Hematopoietic multipotent progenitor cell treated with erythropoietin and hydrocortisone succinate and interleukin-3 and kit ligand, for 15 days (in vitro differentiated cells): ENCODE measurements at places on chromosomes 6 and 20.

DNA sequence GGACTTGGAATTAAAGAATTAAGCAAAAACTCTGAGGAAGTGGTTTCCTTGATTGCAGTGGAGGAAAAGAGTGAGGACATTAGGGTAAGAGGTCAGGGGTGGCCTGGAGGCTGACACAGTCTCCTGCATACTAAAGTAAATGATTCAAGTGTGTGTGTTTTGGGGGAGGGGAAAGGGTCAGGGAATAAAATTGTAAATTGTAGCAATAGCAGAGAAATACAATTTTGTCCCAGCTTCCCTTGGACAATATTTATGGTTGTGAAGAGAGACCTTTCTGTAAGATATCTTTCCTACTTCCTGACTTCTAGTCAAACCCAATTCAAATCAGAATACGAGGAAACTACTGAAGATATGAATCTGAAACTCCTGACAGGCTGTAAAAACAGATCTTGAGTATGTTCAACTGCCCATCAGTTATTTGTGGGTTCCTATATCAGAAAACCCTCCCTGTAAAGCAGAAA is 143.4 kb upstream of the HMGN3 start:
- DNase-seq: no peak

DNA sequence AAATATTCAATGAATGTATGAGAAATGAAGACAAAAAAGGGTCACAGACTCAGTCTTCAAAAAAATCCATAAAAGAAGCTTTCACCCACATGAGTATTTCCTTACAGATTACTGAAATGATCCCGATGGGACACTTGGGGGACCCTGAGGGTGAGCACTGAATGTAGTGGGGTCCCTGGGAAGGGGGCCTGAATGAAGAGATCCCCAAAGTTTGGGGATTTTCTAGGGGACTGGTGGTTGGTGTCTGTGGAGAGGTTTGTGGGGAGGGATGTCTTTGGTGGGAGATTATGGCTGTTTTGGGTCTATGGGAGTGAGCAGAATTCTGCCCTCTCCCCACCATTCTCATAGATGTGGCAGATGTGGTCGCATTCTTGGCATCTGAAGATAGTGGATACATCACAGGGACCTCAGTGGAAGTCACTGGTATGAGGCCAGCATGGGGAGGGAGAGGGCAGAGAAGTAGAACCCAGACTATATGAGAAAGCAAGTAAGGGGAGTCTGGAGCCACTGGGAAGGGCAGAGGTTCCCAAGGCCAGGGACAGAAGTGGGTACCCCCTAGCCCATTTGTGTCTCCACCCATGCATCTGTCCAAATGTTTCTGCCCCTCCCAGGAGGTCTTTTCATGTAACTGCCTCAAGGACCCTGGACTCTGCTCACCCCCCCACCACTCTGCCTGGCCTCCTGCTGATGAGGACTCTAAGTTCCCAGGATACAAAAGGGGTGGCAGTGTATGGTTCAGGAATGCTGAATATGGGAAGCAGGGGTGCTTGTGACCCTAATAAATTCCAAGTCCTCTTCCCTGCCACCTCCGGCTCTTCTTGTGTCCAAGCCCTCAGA is 1.8 kb downstream of the HSD17B8 start:
- no peak for DNase-seq

- DNase-seq: no peak
Observed at GRCh38 chr6:141282263-141282662, 850.5 kb upstream of the GJE1 start.

- no peak for DNase-seq
Observed at GRCh38 chr20:18663932-18664331, 76.1 kb downstream of the DTD1 start.

- DNase-seq: no peak
Observed at GRCh38 chr6:159762681-159763293, 942 bp downstream of the ACAT2 start.

GRCh38 chr6:108744996-108745395 is 103.2 kb upstream of the ARMC2 start:
- DNase-seq: no peak

DNA sequence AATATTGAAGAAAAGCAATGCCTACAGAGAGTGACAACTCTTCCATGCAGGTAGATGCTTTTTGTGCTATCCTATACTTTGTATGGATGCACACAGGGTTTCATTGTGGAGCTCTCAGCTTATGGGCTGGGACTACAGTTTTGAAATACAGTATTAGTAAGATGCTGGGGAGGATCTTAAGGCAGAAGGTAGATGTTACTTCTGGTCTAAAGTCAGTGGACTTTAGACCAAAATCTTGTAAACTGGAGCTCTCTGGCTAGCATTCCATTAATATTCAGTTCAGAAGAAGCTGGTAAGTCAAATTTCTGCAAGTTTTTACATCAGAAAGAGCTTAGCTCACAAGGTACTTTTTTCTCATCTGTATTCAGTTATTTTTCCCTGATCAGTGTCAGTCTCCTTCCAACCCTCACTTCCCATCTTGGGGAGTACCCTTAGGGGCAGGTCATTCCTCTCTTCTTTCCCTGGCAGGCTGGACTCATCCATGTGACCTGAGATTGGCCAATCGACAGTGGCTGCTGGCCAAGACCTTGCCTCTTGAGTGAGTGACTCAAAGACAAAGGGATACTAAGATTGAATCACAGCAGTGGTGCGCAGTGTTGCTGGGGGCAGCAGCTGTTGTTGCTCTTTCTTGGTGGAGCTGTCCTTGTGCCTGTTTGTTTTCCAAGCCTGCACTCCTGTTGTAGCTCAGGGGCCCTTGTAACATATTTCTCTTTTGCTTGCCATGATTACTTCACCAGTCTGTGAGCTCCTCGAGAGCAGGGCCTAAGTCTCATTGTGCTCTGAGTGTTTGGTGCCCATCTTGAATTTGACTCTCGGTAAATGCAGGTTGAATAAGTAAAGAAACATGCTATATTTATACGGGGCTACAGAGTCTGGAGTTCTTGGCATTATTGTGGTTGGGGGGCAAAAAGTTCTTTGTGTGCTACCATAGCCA is 2.8 kb upstream of the PHF20 start:
- no peak for DNase-seq
